ENCODE measurements at places on chromosomes 7 and 10.

DNA sequence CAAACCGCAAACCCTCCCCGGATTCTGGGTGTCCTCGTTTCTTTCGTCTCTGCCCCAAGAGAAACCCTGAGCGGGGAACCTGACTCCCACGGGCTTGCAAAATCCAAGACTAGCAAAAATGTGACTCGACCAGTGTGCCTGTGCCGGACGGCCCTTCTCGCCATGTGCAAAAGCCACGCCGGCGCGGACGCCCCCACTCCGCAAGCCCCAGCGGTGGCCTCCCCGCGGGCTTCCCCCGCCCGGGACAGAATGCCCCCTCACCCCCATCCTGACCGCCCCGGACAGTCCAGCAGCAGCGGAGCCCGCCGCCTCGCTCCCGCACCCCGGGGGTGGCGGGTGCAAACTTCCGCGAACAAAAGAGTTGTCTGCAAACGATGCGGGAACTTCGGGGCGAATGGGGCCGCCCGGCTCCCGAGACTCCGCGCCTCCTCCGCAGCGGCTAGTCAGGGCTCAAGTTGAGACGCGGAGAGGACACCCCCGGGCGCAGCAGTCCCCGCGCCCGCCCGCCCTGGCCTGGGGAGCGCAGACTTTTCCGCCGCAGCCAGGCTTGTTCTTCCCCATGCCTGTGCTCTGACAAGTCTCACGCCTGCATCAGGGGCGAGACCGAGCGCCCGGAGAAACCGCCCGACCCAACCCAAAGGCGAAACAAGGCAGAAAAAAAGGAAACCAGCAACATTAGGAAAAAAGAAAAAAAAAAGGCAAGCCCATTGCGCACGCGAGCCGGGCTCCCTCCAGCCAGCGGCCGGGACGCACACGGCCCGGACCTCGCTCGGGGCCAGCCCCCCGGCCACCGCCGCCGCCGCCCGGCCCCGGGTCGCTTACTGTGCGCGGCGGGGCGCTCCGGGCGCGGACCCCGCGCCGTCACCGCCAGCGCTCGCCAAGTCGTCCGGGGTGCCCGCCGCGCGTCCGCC lies 732 bp downstream of the FAM53B start:
- H3K4me1 ChIP-seq: peaks cover 55% of the 10 kb centered on the region
- DNase-seq: no peak
- no peaks in the 10 kb centered on the region for H3K27me3 ChIP-seq
- no peaks in the 10 kb centered on the region for H3K36me3 ChIP-seq
- H3K27ac ChIP-seq: peak overlapping the region; percentile 92

DNA sequence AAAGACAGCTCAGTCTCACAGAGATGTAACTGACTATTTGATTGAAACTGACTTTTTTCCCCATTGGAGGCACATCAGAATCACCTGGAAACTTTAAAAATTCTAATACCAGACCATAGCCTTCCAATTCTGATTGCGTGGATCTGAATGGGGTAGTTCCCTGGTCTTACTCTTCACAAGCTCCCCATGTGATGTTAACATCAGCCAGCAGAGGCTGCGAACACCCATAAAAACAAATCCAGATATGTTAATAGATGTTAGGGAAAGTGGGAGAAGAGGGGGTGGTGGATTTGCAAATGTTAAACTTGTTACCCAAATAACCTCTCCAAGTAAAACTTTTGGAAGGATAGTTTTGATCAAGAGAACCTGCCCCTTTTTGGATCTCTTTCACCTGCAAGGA lies 1133.4 kb downstream of the CNTNAP2 start:
- H3K27me3 ChIP-seq: no peaks in the 10 kb centered on the region
- no peaks in the 10 kb centered on the region for H3K36me3 ChIP-seq
- H3K4me3 ChIP-seq: no peak overlapping the region
- H3K27ac ChIP-seq: no peak overlapping the region
- DNase-seq: no peak

DNA sequence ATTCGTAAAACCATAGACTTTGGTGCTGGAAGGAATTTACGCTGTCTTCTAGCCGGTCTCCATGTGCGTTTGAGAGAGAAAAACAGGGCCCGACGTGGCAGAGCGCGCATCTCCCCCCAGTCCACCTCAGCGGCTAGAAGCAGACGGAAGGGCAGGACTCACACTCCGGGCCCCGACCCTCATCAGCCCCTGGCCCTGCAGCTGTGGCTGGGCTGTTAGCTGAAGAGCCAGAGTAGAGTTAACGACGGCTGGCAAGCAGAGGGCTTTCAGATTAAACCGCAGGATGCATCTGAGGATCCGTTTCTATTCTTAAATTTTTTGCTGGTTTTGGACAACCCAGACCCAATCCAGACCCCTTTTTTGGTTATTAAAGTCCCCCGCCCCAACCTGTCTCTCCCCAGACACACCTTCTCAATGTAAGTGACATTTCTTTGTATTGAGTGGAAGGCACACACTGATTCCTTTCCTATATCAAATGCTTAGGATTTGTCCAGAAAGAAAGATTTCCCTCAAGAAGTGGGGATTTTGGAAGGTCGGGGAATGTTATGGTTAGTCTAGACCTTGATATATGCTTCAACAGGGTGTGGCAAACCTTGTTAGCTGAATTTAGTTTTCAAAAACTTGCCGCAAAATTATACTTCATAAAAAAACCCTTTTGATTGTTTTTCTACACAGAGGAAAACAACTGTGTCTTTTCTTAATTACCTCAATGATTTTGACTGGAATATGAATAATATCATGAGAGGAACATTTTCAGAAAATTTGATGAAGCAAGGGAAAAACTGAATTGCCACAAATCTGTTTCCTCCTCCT lies 1.7 kb upstream of the TBX20 start:
- H3K4me3 ChIP-seq: no peak overlapping the region
- H3K4me1 ChIP-seq: peaks cover 15% of the 10 kb centered on the region
- H3K27ac ChIP-seq: no peak overlapping the region

- H3K27ac ChIP-seq: no peak overlapping the region
- peaks cover 6% of the 10 kb centered on the region for H3K27me3 ChIP-seq
These were observed 440.1 kb downstream of the TCERG1L start for GRCh38 chr10:130871406-130871805.

GRCh38 chr10:110841767-110842267 lies 29.9 kb upstream of the PDCD4 start:
- no peak overlapping the region for H3K4me3 ChIP-seq
- no peaks in the 10 kb centered on the region for H3K36me3 ChIP-seq
- H3K27me3 ChIP-seq: no peaks in the 10 kb centered on the region
- peak overlapping the region; percentile 94 for H3K27ac ChIP-seq
- H3K4me1 ChIP-seq: peaks cover 72% of the 10 kb centered on the region
- no peak for DNase-seq

- H3K27me3 ChIP-seq: peaks cover 5% of the 10 kb centered on the region
- H3K27ac ChIP-seq: no peak overlapping the region
- DNase-seq: no peak
- H3K4me3 ChIP-seq: no peak overlapping the region
- no peaks in the 10 kb centered on the region for H3K4me1 ChIP-seq
These were observed 61.1 kb downstream of the PTPRE start for GRCh38 chr10:127968027-127968441.
